ENCODE measurements at places on chromosomes 1 and 21.

GRCh38 chr1:212133319-212133718, 97.8 kb downstream of the DTL start:
- no peak for DNase-seq

- no peak for DNase-seq
Observed at GRCh38 chr1:50861772-50862171, 98.3 kb downstream of the FAF1 start.

GRCh38 chr1:108533351-108534083, 26.4 kb upstream of the EEIG2 start:
- DNase-seq = peak; percentile 18

DNA sequence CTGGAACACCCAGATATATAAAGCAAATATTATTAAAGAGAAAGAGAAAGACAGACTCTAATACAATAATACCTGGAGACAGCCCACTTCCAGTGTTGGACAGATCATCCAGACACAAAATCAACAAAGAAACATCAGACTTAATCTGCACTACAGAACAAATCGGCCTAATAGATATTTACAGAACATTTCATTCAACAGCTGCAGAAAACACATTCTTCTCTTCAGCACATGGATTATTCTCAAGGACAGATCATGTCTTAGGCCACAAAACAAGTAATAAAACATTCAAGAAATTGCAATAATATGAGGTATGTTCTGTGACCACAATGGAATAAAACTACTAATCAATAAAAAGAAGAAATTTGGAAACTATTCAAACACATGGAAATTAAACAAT, 398.3 kb upstream of the DUSP10 start:
- DNase-seq = no peak

GRCh38 chr1:157483635-157484034, 68.7 kb downstream of the FCRL5 start:
- no peak for DNase-seq

DNA sequence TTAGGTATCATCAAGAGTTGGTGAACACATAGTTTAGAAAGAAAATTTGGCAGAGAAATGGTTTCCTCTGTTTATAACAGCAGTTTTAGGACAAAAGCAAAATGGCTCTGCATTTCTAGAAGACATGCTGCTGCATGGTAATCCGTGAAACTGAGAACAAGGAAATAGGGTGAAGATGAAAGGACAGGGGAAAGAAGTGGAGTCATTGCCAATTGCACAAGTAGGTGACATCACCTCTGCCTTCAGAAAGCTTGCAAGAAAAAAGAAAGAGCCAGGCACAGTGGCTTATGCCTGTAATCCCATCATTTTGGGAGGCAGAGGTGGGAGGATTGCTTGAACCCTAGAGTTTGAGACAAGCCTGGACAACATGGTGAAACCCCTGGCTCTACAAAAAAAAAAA, 217.6 kb downstream of the LMX1A start:
- DNase-seq = no peak

DNA sequence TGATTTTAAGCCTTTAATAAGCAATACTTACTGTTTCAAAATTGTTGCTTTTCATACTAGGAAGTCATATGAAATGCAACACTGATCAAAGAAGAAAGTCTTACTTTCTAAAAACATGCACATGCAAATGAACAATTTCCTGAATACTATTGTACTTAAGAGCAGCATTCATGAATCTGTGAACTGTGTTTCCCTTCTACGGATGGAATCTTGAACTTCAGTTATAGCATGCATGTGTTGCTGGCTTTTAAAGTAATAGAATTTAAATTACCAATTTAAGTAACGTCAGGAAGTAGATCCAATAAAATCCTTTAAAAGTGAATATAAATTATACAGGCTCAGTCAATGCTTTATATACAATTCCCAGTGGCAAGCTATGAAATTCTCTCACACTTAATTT, 348.9 kb downstream of the KCNT2 start:
- DNase-seq = no peak

- DNase-seq = peak; percentile 42
Observed at GRCh38 chr1:6785728-6786505, 663 bp downstream of the CAMTA1 start.

- no peak for DNase-seq
Observed at GRCh38 chr21:25457411-25457810, 149.9 kb downstream of the MRPL39 start.

GRCh38 chr21:32802954-32803353, 31.4 kb upstream of the PAXBP1 start:
- DNase-seq = no peak

GRCh38 chr1:247408100-247408499, 7.9 kb upstream of the NLRP3 start:
- no peak for DNase-seq

- DNase-seq = peak; percentile 55
Observed at GRCh38 chr1:17439250-17440073, at the start of gene RCC2. Gene RCC2 (minus strand): TSS chr1:17439677. CDS start chr1:17438514, 1,163 bp downstream.

DNA sequence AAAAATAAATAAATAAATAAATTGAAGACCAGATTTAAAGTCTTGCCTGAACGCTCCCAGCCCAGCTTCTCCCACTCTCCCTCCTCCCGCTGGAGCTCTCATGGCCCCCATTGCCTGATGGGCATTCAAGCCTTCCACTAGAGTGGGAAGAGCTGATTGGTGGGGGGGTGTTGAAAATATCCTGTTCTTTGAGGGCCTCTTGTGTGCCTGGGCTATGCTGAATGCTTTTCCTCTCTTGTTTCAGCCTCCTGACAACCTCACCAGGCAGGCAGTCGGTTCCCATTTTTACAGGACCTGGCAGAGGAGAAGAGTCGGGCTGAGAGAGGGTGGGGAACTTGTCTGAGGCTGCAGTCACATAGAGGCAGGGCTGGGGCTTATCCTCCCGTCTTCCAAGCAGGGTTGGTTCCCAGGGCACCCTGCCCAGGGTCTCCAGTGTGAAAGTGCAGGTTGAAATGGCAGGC, 59.2 kb upstream of the SSBP3 start:
- no peak for DNase-seq

GRCh38 chr1:44328671-44329416, 26.2 kb downstream of the ERI3 start:
- no peak for DNase-seq

DNA sequence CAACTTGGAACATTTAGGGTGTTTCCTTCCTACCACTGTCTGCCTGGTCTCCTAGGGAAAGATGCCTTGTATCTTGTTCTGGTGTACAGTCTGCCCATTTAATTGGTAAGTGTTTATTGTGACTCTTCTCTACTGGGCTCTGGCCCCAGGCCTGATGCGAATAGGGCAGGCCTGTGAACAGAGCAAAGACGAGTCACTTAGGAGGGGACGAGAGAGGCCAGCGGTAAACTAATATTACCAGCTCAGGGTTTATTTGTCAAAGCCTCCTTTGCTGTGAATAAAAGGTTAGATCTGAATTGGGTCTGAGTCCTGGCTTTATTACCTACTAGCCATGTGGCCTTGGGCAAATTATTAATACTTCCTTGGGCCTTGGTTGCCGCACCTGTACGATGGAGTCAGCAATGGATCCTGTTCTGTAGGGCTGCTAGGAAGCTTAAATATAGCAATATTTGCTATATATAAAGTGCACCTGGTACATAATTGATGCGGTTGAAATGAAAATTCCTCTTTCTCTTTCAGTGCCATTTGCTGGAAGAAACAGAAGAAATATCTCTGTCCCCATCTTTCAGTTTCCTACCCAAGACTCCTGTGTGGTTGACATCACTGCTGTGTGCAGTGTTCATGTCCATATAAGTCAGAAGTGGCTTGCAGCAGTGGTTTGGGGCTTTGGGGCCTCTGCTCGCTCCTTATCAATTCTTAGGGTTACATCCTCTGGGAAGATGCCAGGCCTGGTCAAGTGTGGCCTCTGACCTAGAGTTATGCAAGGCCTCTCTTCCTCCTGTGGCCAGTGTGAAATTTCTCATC, 32.4 kb downstream of the MAPKAPK2 start:
- no peak for DNase-seq

- no peak for DNase-seq
Observed at GRCh38 chr1:43919906-43920305, 13.7 kb upstream of the ARTN start.

DNA sequence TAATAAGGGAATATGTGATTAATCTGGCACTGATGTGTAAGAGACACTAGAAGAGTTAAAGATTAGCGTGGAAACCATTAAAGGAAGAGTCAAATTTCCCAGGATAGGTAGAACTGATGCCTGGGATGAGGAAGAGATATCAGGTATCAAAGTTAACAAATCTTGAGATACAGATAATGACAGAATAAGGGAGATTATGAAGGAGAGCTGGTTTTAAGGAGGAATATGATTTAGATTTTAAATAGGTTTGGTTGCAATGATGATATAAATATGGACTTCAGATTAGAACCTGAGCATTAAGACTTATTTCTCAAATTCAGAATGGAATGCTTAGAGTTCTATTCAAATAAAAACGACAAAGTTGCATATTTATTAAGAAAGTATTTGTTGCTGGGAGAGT, 26.2 kb downstream of the MAGI3 start:
- DNase-seq = no peak

DNA sequence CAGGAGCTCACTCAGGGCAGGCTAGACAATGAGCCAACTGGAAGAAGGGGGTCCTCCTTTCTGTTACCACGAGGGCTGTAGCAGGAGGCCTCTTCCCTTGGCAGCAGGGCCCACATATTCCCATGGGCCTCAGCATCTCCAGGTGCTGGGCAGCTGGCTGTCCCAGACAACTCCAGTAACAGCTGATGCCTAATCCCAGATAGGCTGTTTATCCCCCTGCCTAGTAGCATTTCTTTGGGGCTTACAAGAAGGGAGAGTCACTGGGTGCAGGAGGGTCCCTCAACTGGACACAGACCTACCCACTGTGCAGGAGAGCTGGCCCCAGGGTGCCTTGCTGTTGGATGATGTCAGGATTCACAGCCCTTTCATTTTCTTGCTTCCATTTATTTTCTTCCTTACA, 278.2 kb downstream of the DSCAM start:
- DNase-seq = no peak

- DNase-seq = no peak
Observed at GRCh38 chr1:88053065-88053464, 631.0 kb upstream of the PKN2 start.

DNA sequence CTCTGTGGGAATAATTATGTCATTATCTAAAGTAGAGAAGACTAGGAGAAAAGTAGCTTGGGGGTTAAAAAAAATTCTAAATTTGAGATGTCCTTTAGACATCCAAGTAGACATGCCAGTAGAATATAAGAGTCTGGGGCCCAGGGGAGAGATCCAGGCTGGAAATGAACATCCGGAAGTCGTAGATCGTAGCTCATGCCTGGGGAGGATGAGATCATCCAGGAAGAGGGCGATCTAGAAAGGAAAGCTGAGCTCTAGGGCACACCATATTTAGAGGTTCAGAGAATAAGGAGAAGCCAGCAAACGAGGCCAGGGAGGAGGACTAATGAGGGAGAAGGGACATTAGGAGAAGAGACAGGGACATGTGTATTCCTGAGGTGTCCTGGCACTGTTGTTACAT, 12.2 kb downstream of the NGF start:
- DNase-seq = no peak

- DNase-seq = no peak
Observed at GRCh38 chr1:40919475-40920011, 57.4 kb upstream of the CITED4 start.

DNA sequence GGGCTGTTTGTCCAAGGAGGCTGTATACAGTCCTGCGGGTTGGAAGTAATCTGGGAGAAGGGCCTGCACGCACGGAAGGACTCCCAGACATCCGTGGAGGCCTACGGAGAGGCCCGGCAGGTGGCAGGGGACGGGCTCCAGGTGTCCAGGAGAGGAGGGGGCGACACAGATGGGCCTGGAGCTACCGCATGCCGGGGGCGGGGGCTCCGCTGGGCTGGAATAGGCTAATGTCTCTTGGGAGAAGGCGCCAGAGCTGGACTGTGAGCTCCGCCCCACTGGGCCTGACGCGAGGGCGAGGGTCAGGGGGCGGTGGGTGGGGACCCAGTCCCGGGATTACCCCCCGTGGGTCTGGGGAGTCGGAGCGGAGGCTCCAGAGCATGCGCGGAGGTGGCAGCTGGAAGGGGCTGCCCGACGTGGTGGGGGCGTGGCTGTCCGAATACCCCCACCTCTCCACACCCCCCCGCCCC, 659 bp downstream of the AGO1 start:
- peak; percentile 40 for DNase-seq

DNA sequence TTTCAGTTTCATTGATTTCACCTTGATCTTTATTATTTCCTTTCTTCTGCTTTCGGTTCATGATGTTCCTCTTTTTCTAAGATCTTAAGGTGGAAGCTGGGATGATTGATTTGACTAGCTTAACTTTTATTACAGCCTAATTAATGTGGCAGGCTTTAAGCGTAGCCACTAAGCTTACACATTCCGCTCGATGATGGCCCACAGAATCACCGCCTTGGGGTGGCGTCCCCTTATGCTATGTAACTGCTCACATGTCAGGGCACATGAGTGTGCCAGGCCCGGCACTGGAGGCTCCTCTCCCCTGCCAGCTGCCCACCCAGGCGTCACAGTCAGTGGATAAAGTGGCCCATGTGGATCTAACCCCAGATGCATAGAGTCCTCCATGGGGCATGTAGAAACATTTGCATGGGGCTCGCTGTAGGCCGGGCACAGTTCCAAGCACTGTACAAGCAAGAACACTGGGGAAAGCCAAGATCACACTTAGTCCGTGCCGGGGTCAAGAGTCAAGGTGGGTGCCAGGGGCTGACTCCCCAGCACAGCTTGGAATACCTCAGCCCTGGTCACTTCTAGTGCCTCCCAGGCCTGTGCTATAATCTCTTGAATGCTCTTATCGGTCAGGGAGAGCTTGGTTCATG, 41.7 kb downstream of the PKNOX1 start:
- DNase-seq = no peak

DNA sequence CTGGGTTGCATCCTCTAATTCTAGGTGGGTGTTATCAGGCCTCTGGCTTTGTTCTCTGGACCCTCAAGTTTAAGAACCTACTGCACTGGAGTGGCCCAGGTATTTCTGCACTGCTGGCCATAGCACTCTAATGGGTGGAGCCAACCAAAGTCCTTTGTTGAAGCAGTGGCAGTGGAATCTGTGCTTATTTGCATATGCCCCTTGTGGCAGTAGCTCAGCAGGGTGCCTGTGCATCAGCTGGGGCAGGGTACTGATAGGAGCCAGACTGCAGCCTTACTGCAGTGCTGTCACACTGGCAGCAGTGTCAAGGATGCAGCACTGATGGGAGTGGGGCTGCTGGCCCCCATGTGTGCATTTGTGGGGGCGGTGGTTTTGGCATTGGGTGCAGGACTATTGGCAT, 660.6 kb downstream of the LRRIQ3 start:
- no peak for DNase-seq

DNA sequence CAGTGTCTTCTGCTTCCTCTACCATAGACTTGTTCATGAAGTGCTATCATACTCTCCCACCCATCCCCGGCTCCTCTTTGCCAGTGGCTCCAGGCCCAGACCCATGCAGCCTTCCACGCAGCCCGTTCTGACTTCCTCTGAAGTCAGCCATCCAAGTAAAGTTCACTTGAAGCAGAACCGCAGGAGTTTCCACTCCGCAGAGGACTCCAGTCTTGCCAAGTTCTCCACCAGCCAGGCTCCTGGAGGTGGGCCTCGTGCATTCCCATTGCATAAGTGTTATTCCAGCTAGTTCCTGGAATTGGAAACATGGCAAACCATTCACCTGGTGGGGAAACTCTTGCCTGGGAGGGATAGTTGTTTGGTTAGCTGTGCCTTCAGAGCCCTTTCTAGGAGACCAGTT, 185.1 kb downstream of the PLPP3 start:
- no peak for DNase-seq

- no peak for DNase-seq
Observed at GRCh38 chr1:90839323-90839722, 122.2 kb upstream of the BARHL2 start.
